ENCODE measurements at places on chromosomes 1 and 21.

DNA sequence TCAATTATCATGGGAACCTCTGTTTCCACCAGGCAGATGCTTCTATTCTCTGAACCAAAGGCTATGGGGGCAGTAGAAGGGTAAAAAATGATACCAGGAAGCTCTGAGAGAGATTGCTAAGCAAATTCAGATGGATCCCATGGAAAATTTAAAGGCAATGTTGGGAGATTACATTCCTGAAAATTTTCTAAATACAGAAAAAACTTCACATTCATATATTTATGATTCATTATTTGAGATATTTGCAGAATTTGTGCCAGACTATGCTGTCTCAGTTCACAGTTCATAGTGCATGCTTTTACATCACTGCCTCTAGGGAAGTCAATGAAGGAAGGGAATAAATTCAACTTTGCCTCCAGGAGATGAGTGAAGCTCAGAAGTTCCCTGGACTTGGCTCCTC, 57.5 kb downstream of the KCNT2 start:
- no peaks in the 10 kb centered on the region for H3K4me1 ChIP-seq
- H3K27me3 ChIP-seq = no peaks in the 10 kb centered on the region
- no peak overlapping the region for H3K4me3 ChIP-seq
- H3K27ac ChIP-seq = no peak overlapping the region
- no peaks in the 10 kb centered on the region for H3K36me3 ChIP-seq
- no peak for DNase-seq

DNA sequence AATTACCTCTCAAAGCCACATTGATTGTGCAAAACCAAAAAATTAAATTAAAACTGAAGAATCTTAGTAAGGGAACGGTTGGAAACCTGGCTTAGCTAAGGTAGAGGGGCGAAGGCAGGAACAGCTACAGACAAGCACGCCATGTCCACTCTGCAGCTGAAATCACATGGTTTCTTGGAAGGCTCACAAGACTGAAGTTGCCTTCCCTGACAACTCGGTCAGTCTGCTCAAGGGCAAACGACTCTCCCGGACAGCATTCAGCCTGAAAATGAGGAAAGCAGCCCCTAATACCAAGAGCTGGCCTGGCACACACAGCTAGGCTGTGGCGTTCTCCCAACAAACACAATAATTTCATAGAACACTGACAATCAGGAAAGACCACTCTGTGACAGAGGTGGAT, 22.7 kb upstream of the BECN2 start:
- no peaks in the 10 kb centered on the region for H3K36me3 ChIP-seq
- H3K27ac ChIP-seq = no peak overlapping the region
- no peak overlapping the region for H3K4me3 ChIP-seq

- no peak overlapping the region for H3K4me3 ChIP-seq
- no peaks in the 10 kb centered on the region for H3K36me3 ChIP-seq
- no peaks in the 10 kb centered on the region for H3K27me3 ChIP-seq
- no peak overlapping the region for H3K27ac ChIP-seq
Observed at GRCh38 chr1:44834328-44834727, 8.7 kb downstream of the PTCH2 start.

- no peak for DNase-seq
- no peaks in the 10 kb centered on the region for H3K27me3 ChIP-seq
- H3K36me3 ChIP-seq = no peaks in the 10 kb centered on the region
- H3K4me3 ChIP-seq = no peak overlapping the region
- no peak overlapping the region for H3K27ac ChIP-seq
- no peaks in the 10 kb centered on the region for H3K4me1 ChIP-seq
Observed at GRCh38 chr1:96191165-96191564, 530.4 kb upstream of the PTBP2 start.

GRCh38 chr1:205858141-205858961, 8.4 kb upstream of the PM20D1 start:
- H3K4me3 ChIP-seq = peak overlapping the region; percentile 8
- no peak for DNase-seq
- no peaks in the 10 kb centered on the region for H3K36me3 ChIP-seq
- no peak overlapping the region for H3K27ac ChIP-seq
